ENCODE measurements at places on chromosomes 13 and 19. TPM values are rescaled to one million over a fixed set of nuclear protein-coding genes. Genes with fewer than 3 reads are reported as not detected.

The STAP2 gene
- 3.1 TPM for total RNA-seq

The KLK6 gene
- total RNA-seq = not detected

The IL4I1 gene
- 0.13 TPM for total RNA-seq

The ZNF610 gene
- 2.2 TPM for total RNA-seq

The NLRP5 gene
- not detected for total RNA-seq

The TBXA2R gene
- total RNA-seq = 0.27 TPM

The ZNF765 gene
- 9.7 TPM for total RNA-seq

The SPACA4 gene
- total RNA-seq = not detected

The MUC16 gene
- total RNA-seq = not detected

The CYP2S1 gene
- total RNA-seq = not detected

The TMIGD2 gene
- not detected for total RNA-seq

The ADGRE3 gene
- not detected for total RNA-seq

The RNF113B gene
- total RNA-seq = not detected

The HIF3A gene
- not detected for total RNA-seq

The PROZ gene
- total RNA-seq = not detected

The TMEM272 gene
- 1.2 TPM for total RNA-seq

Measured in SK-MEL-5 (cell line).